ENCODE measurements at places on chromosomes 12 and 14.
A peak's percentile ranks its signal among the peaks of the same experiment; 100 is the strongest.

DNA sequence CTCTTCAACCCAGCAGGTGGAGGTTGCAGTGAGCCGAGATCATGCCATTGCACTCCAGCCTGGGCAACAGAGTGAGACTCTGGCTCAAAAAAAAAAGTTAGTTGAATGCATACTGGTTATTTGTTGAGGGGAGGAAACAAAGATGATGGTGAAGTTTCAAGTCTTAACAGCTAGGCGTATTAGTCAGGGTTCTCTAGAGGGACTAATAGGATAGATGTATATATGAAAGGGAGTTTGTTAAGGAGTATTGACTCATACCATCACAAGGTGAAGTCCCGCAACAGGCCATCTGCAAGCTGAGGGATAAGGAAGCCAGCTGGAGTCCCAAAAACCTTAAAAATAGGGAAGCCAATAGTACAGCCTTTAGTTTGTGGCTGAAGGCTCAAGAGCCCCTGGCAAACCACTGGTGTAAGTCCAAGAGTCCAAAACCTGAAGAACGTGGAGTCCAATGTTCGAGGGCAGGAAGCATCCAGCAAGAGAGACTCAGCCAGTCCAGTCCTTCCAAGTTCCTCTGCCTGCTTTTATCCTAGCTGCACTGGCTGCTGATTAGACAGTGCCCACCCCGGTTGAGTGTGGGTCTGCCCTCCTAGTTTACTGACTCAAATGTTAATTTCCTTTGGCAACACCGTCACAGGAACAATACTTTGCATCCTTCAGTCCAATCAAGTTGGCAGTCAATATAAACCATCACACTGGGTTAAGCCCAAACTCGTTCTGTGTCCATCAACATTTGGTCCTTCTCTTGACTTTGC, 26.1 kb upstream of the PKP2 start:
- no peak for DNase-seq

GRCh38 chr14:50943943-50944646, at the start of gene PYGL:
TSS of gene PYGL (minus strand) at chr14:50944483. CDS start at chr14:50944403, 80 bp downstream.
- DNase-seq, result peak; percentile 28

DNA sequence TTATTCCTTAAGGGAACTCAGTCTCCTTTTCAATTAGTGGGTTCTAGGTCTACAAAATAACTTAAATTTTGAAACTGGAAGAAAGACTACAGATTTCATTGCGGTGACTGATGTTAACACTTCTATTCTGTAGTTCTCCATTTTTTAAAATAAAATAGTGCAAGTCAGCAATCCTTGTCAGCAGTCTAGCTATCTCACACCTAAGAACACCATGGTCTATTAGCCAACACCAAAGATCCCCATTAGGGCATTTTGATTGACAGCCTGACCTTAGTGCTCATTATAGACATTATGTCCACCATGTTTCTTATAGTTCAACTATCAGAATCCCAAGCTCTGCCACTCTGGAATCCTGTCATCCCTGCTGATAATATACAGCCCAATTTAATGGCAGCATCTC, 27.4 kb downstream of the GPR65 start:
- no peak for DNase-seq

- no peak for DNase-seq
These were observed 309.0 kb downstream of the VRK1 start for GRCh38 chr14:97106166-97106565.

DNA sequence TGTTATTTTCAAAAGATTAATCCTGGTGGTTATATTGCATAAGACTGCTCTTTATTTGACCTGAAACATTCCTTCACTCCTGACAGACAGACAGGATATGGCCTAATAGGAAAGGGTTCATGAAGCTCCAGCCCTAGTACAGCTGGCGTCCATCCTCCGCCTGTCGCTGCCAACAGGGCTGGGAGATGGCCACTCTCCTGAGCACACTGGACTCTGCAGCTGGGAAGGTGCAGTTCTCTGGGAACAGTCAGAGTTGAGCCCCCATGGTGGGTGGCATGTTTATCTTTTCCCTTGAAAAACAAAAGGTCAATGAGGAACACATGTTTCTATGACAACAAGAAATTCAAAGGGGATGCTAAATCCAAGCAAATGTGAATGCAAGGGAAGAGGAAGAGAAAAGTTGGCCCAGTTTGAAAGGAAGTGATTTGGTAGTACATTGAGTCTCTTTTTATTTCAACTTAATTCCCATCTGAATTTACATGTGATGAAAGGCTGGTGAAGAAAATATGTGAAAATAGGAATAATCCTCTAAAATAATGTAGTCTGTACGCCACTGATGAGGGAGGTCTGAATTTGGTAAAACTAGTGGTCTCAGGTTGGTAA, 89.9 kb upstream of the DCN start:
- no peak for DNase-seq

DNA sequence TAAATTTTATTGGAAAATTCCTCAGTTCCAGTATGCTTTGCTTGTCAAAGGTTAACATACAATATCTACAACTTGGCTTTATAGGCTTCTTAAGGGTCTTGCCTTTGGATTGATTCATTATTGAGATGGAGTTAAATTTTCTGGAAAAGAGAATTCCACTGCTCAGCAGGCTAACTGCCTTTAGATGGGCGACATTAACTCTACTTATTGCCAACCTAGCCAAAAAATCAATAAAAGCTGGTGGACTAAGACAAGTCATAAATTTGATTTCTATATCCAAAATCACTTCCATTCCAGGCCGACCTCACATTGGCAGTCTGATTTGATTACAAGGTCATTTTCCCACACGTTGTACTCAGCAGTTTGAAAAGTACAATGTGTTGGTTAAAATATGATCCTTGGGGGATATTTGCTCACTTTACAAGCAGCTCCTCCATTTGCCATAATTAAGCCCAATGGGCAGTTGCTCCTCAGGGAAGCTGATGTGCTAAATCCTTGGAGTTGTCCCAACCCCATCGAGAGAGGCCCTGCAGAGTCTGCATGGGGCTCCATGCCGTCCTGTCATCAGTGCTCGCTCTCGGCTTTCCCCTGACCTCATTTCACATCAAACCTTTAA, 36.1 kb upstream of the CRY1 start:
- DNase-seq, result no peak

DNA sequence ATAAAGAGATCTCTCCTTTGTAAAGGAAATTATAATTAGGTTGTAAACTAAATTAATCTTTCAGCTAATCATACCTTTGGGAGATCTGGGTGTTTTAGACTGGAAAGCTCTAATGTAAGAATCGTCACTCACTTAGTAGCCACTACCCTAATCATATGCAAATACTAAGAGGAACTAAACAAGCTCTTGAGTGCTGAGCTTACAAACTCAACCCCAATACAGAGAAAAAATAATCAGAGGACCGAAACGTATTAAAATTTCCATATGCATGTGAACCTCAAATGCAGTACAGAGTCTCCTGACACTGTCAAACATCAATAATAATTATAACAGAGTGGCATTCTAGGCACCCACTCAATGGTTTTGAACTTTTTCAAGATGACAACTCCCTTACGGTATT, 235.3 kb upstream of the FOXN3 start:
- no peak for DNase-seq

GRCh38 chr12:20393707-20394106, 25.4 kb downstream of the PDE3A start:
- DNase-seq, result no peak

GRCh38 chr14:63692310-63693020, 35.4 kb downstream of the SGPP1 start:
- no peak for DNase-seq

- no peak for DNase-seq
These were observed 165.7 kb downstream of the TBX5 start for GRCh38 chr12:114240288-114240687.

GRCh38 chr14:35534208-35534872, 376 bp downstream of the INSM2 start:
- peak; percentile 19 for DNase-seq

DNA sequence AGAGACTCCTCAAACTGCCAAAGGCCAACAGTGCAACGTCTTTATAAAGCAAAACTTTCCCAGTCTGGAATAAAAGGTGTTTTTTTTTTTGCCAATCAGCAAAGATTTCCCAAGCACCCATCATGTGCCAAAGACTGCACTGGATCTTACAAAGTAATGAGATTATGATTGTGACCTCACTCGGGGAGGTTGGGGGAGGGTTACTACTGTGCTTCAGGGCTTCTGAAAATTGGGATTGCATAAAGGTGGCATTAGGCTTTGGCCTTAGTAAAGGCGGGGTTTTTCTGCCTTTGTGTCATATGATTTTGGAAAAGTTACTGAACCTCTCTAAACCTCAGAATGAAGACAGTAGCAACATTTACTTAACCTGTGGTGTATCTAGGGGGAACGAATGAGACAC, 233.8 kb downstream of the DACT1 start:
- DNase-seq, result no peak

GRCh38 chr12:111222523-111222922, 146.4 kb downstream of the PHETA1 start:
- no peak for DNase-seq

DNA sequence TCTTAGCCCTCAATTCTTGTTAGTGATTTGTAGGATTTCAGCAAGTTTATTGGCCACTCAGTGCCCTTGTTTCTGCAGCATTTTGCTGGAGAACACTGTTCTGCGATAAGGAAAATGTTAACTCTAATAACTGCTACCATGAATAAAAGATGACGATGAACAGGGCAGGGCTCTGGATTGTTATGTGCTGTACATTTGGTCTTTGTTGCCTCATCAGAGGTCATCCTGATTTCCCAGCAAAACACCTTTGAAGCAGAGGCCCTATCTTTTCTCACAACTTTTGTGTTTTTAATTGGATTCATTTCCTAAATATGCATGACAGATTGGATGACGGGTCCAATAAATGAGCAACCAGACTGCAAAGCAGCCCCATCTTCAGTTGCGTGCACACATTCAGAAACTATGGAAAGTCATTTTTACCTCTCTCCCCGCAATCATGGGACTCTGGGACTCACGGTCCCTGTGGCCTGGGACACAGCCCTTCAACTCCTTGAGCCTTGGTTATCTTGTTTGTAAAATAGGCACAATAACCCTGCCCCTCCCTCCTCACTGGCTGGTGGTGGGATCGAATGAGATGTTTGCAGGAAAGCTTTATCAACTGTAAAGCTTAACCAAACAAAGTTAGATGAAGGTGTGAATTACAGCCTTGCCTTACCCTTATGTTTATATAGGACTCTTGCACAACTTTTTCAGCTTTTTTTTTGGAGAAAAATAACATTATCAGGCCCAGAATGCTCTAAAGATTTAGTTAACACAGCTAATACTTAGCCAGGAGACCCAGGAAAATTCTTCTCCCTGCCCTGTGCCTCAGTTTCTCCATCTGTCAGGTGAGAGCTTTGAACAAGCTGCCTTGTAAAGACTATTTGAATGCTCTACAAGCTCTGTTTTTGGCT, 45.4 kb downstream of the RPH3A start:
- no peak for DNase-seq

GRCh38 chr14:53273671-53274072, 120.5 kb upstream of the DDHD1 start:
- DNase-seq, result no peak

GRCh38 chr14:61381553-61381952, 60.2 kb downstream of the PRKCH start:
- no peak for DNase-seq

- DNase-seq, result no peak
These were observed 292.5 kb downstream of the ATP23 start for GRCh38 chr12:58233886-58234285.

- no peak for DNase-seq
These were observed 94.0 kb upstream of the RMST start for GRCh38 chr12:97368462-97369163.

- no peak for DNase-seq
These were observed 25.0 kb upstream of the GALNT9 start for GRCh38 chr12:132354211-132354981.

- DNase-seq, result no peak
These were observed 9.7 kb downstream of the SLC6A12 start for GRCh38 chr12:204261-204678.

- peak; percentile 64 for DNase-seq
These were observed 1.8 kb downstream of the FBXL14 start for GRCh38 chr12:1592444-1593173.

DNA sequence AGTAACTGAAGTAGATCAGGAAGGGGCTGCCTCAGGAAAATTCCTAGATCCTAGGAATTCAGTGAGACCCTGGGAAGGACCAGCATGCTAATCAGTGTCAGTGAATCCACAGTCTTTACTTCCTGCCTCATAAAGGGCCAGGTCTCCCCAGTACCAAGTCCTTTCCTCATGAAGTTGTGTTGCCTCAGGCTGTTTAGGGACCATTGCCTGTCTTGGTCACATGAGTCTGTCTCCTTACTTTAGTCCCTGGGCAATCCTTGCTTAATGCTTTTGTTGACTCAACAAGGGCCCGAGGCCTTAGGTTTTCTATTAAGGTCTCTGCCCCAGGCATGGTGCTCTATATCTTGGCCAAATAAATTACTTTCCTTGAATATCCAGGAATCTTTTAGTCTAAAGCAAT, 16.1 kb upstream of the ATF1 start:
- no peak for DNase-seq

DNA sequence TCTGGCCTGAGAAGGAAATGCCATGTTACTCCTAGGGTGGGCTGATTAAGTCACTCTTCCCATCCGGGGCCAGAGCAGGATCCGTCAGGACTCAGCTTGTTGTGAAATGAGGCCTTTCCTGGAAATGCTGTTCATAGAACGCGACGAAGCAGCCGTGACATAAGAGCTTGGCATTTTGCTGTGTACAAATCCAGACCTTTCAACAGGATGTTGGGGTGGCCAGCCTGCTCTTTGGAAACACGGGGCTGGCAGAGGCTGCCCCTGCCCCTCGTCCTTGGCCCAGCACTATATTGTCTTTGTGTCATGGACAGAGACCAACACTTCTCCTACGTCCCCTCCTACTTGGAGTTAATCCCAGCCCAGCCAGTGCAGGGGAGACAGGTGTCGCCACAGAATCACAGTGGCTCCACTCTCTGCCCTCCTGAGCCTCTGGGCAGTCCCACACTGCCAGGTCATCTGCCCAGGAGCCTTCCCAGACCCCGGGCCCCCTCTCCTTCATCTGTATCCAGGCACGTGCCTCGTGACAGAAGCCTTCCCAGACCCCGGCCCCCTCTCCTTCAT, 18.6 kb upstream of the EIF5 start:
- no peak for DNase-seq

DNA sequence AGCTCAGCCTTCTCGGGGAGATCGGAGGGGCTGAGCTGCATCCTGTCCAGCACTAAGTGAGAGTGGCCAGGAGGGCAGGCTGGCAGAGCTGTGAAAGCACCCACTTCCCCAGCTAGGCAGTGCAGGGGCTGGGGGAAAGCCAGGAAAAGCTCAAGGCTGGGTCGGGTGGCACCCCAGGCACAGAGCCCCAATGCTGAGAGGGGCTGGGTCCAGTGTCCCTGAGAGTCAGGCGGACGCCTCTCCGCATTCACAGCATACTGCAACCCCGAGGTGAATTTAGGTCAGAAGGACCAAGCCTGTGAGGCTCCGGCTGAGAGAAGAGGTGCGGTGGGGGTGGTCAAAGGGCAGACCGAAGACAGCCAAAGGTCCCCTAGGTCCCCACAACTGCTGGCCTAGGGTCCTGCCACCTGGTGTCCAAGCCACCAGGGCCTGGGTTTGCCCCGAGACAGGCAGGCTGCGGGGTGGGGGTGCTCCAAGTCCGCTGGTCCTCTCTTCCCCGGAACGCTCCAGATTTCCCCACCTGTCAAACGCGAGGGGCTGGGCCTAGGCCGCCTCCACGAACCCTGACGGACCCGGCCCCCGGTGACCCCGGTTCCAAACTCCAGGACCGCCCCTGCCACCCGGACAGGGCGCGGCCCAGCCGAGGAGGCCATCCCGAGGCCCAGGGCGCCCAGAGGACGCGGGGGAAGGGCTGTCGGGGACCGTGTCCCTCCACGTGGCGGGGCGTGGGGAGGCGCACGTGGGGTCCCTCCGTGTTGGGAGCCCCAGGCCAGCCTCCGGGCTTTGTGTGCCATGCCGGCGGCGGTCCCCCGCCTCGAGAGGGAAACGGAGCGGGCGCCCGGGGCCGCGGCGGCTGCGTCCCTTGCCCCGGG, 527 bp downstream of the CAMKK2 start:
- no peak for DNase-seq

- DNase-seq, result no peak
These were observed 2.8 kb upstream of the FOXG1 start for GRCh38 chr14:28763751-28764256.

Data from stimulated activated CD4-positive, alpha-beta T cell treated with anti-CD3 and anti-CD28 coated beads, Interleukin-4, amount 100 ng/mL, for 1 hour (primary cell).